Fibroblast of mammary gland (primary cell): ENCODE measurements at places on chromosomes 1 and 21.
A peak's percentile ranks its signal among the peaks of the same experiment; 100 is the strongest.

- DNase-seq: peak; percentile 92
Measured at GRCh38 chr1:183318433-183318832, 99.7 kb downstream of the NMNAT2 start.

- DNase-seq: no peak
Measured at GRCh38 chr1:184903111-184903692, 71.1 kb downstream of the NIBAN1 start.

- no peak for DNase-seq
Measured at GRCh38 chr21:44443891-44444285, 11.4 kb upstream of the LRRC3 start.

GRCh38 chr21:17853393-17854275 is 34.5 kb upstream of the C21orf91 start:
- no peak for DNase-seq

GRCh38 chr1:162530307-162530987 is 31.1 kb upstream of the UAP1 start:
- peak; percentile 10 for DNase-seq

DNA sequence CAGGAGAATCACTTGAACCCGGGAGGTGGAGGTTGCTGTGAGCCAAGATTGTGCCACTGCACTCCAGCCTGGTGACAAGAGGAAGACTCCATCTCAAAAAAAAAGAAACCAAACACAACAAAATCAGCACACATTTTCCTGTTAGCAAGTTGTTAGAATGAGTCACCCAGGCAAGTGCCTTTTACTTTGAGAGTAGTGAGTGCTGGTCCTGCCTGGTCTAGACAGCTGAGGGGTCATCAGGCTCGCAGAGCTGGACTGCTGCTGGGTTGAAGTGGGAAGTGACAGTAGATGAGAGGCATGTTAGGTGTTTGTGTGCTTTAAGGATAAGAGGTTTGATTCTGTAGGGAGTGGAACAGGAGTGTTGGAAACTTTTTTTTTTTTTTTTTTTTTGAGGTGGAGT is 31.9 kb downstream of the GNPAT start:
- peak; percentile 24 for DNase-seq

- DNase-seq: no peak
Measured at GRCh38 chr1:60386249-60386648, 312.7 kb upstream of the C1orf87 start.

- no peak for DNase-seq
Measured at GRCh38 chr1:73104749-73105148, 822.4 kb upstream of the NEGR1 start.

- DNase-seq: peak; percentile 86
Measured at GRCh38 chr1:27365372-27366112, 1.2 kb downstream of the MAP3K6 start.

- no peak for DNase-seq
Measured at GRCh38 chr1:25445993-25446538, 15.4 kb downstream of the MACO1 start.

DNA sequence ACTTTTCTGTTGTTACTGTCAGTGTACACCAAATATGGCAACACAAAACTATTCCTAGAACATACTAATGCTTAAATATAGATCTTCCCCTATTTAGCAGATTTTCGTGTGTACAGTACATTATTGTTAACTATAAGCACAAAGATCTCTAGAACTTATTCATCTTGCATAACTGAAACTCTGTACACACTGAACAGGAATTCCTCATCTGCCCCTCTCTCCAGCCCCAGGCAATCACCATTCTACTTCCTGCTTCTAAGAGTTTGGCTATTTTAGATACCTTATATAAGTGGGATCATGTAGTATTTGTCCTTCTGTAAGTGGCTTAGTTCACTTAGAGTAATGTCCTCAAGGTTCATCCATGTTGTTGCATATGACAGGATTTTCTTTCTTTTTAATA is 4.5 kb upstream of the RGL1 start:
- no peak for DNase-seq

- DNase-seq: no peak
Measured at GRCh38 chr1:48831120-48831978, 54.7 kb upstream of the BEND5 start.

DNA sequence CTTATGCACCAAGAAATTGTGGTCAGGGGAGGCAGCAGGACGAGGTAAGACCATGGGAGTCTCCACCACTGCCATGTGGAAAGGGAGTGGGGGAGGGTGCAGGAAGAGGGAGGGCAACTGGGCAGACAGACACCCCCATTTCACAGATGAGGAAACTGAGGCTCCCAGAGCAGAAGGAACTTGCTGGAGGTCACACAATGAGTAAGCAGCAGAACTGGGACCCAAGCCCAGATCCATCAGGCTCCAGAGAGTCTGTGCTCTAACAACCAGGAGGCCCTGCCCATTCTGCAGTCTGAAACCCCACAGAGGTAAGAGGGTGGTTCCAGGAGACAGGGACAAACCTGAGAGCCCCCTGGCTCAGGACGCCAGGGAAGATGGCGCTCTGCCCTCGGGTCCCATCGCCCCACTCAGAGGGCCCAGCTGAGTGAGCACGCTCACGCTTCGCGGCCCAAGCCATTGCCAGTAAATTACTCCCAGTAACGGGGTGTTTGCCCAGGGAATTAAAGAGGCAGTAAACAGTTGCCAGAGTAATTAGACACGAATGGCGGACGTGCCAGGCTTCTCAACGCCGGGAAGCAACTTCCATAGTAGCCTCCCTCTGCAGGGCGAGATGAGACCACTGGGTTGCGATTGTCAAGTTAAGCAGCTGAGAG is 59.2 kb downstream of the MATN1 start:
- DNase-seq: peak; percentile 21

DNA sequence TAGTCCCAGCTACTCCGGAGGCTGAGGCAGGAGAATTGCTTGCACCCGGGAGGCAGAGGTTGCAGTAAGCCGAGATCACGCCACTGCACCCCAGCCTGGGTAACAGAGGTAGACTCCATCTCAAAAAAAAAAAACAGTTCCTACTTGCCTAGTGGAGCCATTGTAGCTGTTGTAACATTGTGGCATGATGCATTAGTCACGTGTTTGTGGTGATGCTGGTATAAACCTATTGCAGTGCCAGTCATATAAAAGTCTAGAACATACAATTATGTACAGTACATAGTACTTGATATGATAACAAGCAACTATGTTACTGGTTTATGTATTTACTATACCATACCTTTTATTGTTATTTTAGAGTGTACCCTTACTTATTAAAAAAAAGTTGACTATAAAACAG is 16.2 kb downstream of the KYAT3 start:
- no peak for DNase-seq

DNA sequence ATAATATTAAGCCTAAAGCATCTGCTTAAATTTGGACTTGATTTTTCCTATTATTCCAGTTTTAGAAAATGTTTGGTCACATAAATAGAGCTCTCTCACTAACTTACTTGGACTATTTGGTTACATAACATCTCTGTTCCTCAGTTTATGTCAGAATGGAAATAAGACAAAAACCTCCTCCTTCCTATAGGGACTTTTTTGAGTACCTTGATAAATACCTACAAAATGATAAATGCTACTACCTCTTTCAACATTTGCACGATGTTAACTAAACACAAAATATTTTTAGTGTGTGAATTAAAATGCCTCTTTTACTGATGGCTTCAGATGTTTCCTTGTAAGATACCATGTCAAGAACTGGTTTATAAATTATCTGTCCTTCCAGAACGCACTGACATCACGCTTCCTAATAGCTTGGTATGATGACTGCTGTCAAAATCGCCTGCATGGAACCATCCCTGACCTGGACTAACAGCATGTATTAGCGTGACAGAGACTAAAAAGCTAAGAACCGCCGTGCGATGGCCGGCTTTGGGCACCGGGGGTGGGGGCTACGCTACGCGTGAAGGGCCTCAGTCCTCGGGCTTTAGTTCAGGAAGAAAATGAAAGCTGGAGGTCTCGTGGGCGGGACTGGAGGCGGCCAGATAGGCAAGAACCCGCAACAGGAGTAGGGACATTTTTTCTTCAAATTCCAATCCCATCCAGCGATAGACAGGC is 133.2 kb upstream of the BARHL2 start:
- DNase-seq: peak; percentile 24

DNA sequence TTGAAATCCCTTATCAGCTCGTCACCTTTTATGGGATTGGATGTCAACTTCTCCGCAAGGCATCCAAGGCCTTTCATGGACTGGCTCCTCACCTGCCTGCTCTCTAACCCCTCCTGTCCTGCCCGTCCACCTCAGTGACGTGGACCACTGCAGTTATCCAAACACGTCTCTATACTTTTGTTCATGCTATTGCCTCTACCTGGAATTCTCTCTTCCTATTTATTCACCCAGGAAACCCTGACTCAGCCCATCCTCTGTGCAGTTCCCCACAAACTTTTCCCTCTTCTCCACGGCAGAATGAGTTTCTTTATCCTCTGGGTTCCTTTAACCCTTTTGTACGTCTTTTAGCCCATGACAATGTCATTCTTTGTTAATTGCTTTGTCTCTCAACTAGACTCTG is 5.1 kb upstream of the UTP25 start:
- no peak for DNase-seq

DNA sequence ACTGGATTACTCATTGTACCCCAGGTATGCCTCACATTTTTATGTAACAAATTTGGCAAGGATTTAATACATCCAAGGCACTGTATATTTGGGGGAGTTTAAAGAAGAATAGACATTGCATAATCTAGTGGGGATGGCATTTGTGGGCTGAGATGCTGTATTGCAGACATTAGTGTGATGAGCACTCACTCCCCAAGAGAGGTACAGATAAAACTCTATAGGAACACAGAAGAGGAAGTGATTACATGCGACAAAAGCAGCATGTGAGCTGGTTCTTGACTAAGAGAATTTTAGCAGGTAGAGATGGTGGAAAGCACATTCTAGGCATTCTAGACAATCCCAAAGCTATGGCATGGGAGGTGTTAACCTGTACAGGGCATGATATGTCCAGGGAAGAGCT is 24.2 kb upstream of the CDC14A start:
- no peak for DNase-seq

GRCh38 chr1:42983693-42984092 is 25.0 kb upstream of the SLC2A1 start:
- no peak for DNase-seq

DNA sequence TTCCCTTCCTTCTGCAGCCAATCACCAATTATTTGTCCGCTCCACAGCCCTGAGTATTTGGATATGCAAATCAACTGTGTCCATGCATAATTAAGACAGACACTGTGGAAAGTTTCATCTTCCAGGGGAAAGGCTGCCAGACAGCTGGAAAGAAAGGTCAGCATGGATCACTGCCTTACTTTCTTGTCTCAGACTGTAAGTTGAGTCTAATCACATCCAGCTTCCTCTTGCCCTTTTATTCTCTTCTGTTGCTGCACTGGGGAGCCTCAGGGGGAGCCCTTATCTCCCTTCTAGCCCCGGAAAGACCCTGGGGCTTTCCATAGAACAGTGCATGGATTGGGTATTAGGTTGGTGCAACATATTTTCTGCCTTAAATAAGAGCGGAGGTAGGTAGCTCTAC is 182.9 kb downstream of the OMA1 start:
- DNase-seq: no peak
